Frontal cortex (tissue), 4 donors: ENCODE measurements at places on chromosomes 7 and 10. TPM values are rescaled to one million over a fixed set of nuclear protein-coding genes. Genes with fewer than 3 reads are reported as not detected.

- DNase-seq = no peak
Measured at GRCh38 chr10:53930648-53931047, 870.4 kb downstream of the PCDH15 start.

GRCh38 chr7:31734456-31734855 is 47.4 kb downstream of the PPP1R17 start:
- no peak for DNase-seq

GRCh38 chr10:130136226-130137089 is at the start of gene GLRX3:
Gene GLRX3, plus strand, starts transcription at chr10:130136391. Its CDS starts 30 bp downstream, at chr10:130136421.
- peak; percentile 98 for DNase-seq

DNA sequence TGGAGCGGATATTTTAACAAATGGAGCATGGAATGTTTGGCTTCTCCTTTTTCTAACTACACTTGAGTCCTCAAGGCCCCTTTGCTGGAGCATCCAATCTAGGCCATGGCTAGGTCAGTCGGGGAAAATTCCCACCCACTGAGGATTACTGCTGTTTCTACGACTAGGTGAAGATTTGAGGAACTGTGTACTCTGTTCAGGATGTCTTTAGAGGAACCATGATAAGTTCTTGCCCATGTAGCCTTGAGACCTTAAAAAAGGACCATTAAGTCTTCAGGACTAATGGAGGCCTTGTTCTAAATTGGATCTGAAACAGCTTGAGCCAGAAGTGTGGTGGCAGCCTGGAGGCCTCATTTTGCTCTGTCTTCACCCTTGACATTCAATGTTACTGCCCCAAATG is 6.2 kb downstream of the AGK start:
- no peak for DNase-seq

GRCh38 chr7:820341-820740 is 11.9 kb upstream of the SUN1 start:
- DNase-seq = no peak

- no peak for DNase-seq
Measured at GRCh38 chr10:37713642-37714041, 143.8 kb downstream of the ZNF248 start.

- DNase-seq = no peak
Measured at GRCh38 chr10:85458324-85458723, 908.3 kb downstream of the GRID1 start.

DNA sequence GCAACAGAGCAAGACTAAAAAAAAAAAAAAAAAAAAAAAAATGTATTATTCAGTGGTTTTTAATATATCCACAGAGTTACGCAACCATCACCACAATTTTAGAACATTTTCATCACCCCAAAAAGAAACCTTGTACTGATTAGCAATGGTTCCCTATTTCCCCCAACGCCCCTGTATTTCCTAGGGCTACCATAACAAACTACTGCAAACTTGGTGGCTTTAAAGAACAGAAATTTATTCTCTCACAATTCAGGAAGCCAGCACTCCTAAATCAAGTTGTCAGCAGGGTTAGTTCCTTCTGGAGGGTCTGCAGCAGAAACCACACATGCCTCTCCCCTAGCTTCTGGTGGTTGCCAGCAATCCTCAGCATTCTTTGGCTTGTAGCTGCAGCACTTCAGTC is 5.9 kb upstream of the NUP42 start:
- DNase-seq = no peak

- DNase-seq = no peak
Measured at GRCh38 chr7:128974241-128974934, 36.7 kb downstream of the IRF5 start.

DNA sequence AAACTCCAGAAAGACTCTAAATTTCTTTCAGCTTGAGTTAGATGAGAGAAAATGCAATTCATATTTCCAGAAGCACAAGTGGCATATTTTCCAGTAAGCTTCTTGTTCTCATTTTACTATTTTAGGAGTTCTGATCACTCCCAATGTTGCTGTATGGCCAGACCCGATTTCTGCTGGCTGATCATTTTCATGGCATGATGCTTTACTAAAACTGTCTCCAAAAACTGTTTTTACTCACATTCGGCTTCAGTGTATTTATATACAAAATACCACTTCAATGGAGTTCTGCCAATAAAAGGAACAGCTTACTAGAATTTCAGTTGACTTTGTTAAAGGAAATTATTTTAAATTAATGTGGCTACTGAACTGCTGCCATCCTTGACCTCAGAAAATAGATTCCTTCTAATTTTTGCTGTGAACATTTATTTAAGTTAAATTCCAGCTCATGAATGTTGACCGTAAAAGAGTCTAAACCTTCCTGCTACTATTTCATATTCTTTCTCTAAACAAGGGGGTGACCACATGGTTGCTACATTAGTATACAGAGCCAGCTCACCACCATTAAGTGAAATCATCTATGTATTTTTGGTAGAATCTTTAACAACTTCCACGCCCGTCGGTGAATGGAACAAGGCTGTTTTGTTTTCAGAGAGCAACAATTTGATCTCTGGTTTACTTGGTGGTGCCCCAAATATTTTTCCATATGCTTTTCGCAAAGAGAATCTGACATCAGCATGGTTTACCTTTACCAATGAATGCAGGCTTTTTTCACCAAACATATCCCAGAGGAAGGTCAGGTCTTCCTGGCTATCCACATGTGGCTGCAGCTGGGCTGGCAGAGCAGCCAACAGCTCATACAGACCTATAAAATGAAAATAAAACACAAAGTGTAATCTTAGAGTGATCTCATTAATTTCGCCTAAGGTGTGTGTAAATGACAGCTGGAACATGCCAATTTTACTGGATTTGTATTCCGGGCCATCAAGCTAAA is 101.2 kb downstream of the MPP7 start:
- no peak for DNase-seq

GRCh38 chr7:26520483-26520882 is 228.8 kb downstream of the SNX10 start:
- DNase-seq = no peak

DNA sequence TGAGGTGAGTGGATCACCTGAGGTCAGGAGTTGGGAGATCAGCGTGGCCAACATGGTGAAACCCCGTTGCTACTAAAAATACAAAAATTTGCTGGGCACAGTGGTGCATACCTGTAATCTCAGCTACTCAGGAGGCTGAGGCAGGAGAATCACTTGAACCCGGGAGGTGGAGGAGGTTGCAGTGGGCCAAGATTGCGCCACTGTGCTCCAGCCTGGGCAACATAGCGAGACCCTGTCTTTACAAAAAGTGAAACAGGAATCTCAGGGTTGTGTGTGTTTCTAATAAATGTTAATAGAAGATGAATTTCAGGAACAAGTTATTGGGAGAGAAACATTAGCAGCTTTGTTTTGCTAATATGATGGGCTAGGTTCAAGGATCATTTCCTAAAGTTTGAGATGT is 19.9 kb downstream of the PPP2R2D start:
- no peak for DNase-seq

GRCh38 chr10:61623161-61623560 is 39.6 kb upstream of the CABCOCO1 start:
- DNase-seq = no peak

- no peak for DNase-seq
Measured at GRCh38 chr10:122446668-122447423, 7.6 kb upstream of the ARMS2 start.

GRCh38 chr7:73978661-73979563 is 49.1 kb upstream of the ELN start:
- DNase-seq = no peak

DNA sequence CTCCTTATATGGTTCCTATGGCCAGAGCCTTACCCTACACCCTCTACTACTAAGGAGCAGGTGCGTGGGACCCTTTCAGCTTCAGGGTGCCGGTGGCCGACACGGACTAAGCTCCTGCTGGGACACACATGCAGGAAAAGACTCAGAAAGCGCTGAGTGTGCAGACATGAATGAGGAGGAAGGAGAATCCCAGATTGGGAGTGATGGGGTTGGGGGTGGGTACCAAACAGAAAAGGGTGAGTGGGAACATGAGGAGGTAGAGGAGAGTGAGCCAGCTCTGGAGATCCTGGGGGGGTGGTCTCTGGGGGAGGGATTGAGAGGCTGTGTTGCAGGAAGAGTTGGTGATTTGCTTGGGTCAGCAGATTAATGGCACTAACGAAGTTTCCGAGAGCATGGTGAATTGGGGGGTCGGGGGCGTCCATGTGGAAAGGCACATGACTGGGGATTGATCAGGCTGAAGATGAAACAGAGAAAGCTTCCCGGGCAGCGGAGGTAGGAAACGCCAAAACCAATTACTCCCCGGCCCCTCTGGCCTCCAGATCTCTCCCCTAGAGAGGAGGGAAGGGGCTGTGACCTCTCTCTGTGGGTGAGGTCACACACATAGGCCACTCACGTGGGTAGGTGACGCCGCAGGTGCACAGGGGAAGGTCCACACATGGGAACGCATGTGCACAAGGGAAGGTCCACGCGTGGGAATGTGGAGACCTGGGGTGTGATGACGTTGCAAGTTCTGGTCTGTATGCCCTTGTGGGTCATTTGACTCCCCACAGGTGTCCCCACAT is 37.9 kb upstream of the SLF2 start:
- DNase-seq = no peak

DNA sequence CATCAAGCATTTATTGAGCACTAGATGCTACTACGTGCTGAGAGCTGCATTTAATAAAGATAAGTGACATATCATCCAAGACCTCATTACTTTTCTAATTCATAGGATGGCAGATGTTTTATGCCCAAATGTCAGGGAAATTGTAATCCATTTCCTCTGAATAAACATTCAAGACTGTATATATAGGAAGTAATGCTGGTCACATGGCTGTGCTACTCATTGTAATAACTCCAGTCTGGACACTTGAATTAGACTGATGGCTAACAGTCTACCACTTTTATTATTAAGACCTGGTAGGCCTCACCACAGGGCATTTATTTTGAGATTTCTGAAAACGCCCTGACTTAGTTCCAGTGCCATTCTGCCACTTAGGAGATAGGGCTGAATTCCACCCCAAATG is 36.6 kb downstream of the PIK3AP1 start:
- no peak for DNase-seq

DNA sequence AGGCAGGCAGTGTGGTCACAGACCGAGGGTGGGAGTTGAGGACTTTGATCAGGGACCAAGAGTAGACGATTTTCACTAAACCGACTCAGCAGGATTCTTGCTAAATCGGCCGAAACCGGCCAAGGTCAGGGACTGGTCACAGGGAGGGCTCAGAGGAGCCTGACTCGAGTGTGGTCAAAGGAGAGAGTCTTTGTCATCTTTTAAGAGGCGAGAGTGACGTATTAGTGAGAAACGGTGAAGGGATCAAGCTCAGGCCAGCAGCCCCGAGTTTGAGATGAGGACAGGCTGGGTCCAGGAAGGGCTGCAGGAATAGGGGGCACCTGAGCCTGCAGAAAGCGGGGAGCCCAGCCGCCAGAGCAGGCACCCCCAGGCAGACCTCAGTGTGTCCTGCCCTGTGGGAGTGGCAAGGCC is 41.6 kb upstream of the FAM20C start:
- DNase-seq = no peak

DNA sequence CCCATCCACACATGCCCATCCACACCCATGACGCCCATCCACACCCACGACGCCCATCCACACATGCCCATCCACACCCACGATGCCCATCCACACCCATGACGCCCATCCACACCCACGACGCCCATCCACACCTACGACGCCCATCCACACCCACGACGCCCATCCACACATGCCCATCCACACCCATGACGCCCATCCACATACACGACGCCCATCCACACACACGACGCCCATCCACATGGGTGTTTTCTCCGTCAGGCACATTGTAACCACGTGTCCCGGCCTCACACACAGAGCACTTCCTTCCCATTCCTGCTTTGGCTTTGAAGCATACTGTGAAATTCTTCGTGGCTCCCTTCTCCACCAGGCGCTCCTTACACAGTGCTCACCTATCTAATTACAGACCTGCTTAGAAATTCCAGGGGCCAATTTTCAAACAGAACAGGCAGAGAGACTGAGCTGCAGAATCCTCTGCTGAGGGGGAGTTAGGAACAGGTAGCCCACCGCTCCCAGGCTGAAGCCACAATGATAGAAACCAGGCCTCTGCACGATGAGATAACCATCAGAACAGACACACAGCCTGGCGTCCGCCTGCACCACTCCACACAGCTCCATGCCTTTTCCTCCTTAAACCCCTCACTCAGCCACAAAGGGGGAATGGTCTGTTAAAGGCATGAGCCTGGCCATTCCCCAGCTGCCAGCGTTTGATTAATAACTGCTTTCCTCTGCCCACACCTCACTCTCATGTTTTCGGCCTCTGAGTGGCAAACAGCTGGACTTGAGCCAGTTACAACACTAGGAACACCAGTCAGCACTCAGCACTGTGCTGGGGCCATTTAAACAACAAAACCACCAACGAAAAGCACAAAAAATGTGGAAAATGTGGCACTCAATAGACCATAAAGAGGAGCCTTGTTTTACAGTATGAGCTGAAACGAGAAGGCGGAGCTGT is 501.6 kb downstream of the PTPRN2 start:
- no peak for DNase-seq

The GIMAP7 gene
- 2.4 TPM for total RNA-seq

The A1CF gene
- not detected for total RNA-seq

The MYL10 gene
- not detected for total RNA-seq

The SLC16A12 gene
- total RNA-seq = 1.2 TPM

The RBP3 gene
- not detected for total RNA-seq

The SLC26A4 gene
- 4.1 TPM for total RNA-seq

The ARL4A gene
- total RNA-seq = 49.7 TPM

The CACNB2 gene
- total RNA-seq = 10.6 TPM

The EPHA1 gene
- 0.41 TPM for total RNA-seq
